Activated CD4-positive, alpha-beta T cell treated with anti-CD3 and anti-CD28 coated beads, Interleukin-2, amount 10 ng/mL, durations not matched to agents 7 days and 5 days (primary cell): ENCODE measurements at places on chromosomes 1 and 21.

DNA sequence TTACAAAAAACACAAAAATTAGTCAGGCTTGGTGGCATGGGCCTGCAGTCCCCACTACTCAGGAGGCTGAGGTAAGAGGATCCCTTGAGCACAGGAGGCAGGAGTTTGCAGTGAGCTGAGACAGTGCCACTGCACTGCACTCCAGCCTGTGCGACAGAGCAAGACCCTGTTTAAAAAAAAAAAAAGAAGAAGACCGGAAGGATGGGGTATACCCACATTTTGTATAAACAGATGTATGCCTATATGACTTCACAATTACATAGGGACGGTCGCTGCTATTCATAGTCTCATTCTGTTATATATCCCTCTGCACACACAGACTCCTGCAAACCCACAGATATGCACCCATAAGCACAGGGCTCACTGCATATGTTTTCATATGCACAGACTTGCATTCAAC is 12.7 kb downstream of the LCK start:
- no peak for DNase-seq

DNA sequence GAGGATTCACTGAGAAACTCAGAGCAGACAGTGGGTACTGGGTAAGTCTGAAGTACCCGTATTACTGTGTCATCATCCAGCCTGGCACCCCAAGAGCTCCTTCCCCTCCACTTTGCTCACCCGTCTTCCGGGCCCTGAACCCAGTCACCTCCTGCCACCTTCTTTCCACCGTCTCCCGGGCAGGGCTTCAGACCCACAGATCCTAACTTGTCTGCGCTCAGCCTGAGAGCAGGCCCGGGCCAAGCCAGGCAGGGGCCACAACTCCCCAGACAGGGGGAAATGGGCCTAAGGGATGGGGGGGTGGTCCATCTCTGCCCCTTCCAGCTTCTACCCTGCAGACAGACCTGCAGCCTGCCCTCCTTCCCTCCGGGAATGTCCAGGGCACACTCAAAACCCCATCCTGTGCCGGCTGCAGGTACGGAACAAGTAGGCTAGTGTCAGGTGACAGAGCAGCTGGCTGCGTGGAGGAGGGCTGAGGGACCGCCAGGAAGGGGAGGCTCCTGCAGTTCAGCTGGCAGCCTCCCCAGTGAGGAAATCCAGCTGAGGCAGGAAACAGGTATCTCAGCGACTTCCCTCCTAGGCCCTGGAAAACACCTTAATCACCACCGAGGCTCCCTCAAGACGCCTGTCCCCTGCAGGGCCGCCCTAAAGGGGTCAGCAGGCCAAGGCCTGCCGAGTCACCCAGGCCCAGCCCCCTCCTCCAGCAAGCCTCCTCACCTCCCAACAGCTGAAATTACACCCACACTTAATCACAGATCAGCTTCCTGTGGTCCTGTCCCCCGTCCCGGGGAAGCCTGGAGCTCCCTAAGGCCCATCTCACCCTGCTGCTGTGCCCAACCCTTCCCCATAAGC is 3.5 kb downstream of the HSPG2 start:
- DNase-seq, result no peak

DNA sequence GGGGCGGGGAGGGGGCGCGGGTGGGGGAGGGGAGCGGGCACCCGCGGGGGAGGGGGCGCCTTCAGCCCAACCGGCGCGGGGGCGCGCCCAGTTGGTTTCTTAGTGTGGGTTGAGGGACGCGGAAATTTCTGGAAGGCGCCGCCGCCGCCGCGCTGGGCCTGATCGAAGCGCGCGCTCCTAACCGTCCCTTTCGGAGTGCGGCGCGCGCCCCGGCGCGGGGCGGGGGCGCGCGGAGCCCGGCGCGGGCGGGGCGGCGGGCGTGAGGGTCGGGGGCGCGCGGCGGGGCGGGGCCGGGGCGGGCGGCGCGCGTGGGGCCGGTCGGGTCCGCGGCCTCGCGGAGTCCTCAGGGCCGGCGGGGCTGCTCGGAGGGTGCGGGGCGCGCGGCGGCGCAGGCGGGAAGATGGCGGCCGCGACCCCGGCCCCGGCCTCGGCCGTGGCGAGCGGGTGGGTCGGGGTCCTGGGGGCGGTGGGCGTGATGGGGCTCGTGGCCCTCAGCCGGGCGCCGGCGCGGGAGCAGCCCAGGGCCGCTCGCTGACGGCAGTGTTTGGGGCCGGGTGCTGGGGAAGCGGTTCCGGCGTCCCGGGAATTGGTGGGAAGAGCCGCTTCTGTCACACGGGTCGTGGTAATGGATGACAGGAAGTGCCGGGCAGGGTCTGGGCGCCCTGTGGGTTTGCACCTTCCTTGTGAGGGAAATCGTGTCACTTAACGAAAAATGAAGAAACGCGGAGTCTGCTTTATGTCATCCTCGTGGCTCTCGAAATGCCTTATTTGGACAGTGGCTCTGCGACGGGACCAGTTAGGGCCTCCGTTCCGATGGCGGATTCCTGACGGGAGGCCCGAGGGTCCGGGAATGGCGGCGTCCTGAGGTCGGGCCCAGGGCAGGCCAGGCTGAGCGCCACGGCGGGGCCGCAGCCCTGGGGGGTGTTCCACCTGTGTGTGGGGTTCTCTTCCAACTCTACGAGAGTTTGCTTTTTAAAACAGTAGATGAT is 764 bp downstream of the PKNOX1 start:
- peak; percentile 58 for DNase-seq

GRCh38 chr21:41975391-41976272 is 21.8 kb upstream of the C2CD2 start:
- DNase-seq, result no peak

GRCh38 chr1:167430134-167430848 is 88.0 kb downstream of the CD247 start:
- no peak for DNase-seq

DNA sequence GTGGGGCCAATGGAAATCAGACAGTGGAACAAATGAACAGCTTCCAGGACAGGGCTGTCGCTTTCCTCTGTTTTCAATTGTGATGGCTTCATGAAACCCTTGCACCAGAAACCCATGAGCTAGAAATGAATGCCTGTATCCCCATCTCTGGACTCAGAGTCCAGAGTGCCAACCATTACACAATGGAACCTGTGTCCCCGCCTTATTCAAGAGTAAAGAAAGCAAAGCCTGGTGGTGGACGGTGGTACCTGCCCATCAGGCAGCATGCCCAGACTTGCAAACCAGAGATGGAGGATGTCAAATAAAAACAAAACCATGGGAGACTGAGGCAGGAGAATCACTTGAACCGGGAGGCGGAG is 4.4 kb upstream of the CAPN2 start:
- DNase-seq, result no peak

GRCh38 chr21:43299441-43300277 is 127.3 kb downstream of the SIK1 start:
- DNase-seq, result no peak

DNA sequence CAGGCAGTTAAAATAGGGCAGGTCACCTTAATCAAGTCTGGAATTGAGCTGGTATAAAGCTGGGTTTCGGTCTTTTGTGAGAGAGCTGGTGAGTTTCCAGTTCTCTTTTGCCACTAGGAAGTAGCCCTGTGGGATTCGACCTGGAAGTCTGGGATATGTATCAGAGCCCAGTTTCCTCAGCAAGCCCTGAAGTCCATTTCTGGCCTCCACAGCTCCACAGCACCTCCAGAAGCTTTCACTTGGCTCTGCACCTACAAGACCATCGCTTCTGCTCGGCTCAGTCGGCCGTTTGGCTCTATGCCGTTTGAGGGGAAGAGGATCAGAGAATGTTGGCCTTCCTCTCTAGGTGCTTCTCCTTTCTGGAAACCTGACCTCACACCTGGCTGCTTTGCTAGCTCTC is 148.0 kb downstream of the GALNT2 start:
- no peak for DNase-seq

DNA sequence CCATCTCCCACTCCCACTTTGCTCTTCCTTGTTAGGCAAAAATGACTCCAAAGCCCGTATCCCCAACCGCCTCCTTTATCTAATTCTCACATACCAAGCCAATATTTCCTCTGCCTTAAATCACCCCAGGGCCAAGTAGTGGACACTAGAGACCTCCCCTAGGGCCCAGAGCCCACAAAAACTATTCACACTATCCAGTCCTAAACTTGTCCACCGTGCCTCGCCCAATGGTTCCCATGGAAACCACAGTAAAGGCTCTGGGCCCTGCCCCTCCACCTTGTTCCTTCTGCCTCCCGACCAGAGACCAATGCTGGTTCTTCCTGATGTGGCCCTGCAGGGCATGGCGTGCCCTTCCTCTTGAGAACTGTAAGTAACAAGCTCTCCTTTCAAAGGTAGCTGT is 11.8 kb downstream of the CFAP107 start:
- DNase-seq, result no peak

DNA sequence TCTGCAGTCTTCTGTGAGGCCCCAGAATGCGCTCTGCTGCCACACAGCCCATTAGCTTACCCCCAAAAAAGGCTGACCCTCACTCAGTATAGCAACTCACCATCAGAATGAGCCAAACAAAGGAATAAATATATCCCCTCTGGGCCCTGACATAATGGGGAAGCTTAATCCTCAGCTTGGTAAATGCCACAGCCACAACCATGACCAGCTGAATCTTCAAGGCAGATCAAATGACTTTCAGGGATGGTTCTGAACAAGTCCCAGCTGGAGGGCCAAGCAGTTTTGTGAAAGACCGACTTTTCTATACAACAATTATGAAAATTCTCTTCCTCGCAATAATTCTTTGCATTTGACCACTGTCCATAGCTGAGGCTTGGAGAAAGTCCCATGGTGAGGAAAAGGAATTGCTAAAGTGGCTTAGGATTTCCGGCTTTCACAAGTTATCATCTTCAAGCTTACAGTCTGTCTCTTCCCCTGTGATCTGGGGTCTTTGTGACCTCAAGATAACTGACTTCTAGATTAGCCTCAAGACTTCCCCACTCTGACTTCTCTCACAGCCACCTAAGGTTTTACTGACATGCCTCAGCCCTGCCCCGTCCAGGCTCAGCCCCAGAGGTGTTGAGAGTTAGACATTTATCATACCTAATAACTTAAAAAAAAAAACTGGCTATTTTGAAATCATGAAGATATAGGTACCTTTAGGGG is 47.8 kb upstream of the PBX1 start:
- no peak for DNase-seq

DNA sequence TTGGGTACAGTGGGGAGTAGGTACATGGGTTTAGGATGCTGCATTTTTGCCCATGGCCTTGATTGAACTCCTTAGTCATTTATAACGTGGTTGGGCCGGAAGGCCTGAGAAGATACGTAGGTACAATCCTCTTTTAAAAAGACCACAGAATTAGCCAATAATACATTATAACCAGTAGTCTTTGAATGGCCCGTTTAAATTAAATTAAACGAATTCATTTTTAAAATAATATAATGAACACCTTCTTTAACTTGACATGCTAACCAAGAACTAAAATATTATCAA is 20.1 kb upstream of the ADAR start:
- DNase-seq, result no peak

- DNase-seq, result no peak
Observed at GRCh38 chr1:56758135-56758534, 61.1 kb downstream of the FYB2 start.

DNA sequence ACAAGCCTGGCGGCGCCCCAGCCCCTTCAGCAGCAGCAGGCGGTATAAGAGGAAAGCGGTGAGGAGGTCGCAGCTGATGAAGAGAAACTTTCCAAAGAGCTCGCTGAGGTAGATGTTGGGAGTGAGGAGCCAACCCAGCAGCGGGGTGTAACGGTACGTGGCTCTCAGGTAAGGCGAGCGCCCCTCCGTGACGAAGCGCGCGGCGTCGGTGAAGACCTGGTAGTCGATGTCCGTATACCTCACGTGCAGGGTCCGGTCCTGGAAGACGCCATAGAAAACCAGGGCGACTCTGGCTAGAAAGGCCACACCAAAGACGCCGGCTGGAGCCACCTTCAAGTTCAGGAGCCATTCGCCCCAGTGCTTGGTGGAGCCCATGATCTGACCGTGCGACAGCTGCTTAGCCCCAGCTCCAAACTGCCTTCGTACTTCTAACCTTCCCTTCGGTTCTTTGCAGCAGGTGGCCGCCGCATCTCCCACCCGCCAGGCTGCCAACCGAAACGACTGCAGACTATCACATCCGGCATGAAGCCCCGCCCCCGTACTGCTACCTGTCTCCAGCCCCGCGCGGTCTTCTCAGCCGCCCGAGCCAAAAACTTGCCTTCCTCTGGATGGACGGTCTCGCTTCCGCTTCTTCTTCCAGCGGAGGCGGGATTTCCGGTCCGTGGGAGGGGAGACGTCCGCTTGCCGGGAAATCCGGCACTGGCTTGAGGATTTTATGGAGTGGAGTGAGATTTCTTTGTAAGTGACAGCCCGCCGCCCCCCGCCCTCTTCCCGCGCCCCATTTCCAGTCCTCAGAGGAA is at the start of gene PIGM:
Gene PIGM (minus strand): TSS at position 626 of the 800 bp plus-strand sequence. CDS start 251 bp downstream, at position 375.
- DNase-seq, result peak; percentile 97

DNA sequence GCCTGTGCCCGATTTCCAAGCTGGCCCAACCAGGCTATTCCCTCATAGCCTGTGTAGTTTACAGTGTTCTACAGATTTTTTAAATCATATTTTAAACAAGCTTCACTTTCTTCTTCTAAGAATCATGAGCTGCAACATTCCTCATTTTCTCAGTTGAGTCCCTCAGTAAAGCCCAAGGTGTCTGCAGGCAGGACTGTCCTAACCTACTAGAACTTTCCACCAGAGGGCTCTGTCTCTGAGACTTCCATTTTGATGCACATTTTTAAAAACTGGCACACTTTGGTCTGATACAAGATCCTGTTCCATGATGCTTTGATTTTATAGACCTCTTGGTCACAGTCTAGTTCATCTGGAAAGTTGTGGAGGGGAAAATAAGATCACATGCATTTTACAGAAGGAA is 21.6 kb upstream of the SLAMF6 start:
- peak; percentile 43 for DNase-seq

GRCh38 chr1:94027721-94028515 is 93.0 kb downstream of the ABCA4 start:
- DNase-seq, result no peak

GRCh38 chr1:160101037-160101716 is 2.8 kb upstream of the IGSF8 start:
- peak; percentile 69 for DNase-seq

DNA sequence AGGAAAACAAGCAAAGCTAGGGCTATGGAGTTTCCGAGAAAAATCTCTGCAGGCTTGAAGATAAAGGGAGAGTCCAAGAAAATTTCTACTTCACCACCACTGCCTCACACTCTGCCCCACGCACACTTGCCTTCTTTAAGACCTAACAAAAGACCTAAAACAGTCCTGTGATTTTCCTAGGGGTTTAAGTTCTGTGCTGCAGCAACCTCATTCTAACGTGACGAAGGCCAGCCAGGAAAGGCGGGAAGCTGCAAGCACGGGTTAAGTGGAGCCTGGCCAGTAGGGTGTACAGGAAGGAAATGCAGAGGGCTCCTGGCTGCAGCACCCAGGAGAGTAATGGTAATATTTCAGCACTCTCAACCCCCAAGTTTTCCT is 1.5 kb downstream of the SPATA6 start:
- DNase-seq, result no peak
